ENCODE measurements at places on chromosomes 4 and X. TPM values are rescaled to one million over a fixed set of nuclear protein-coding genes. Genes with fewer than 3 reads are reported as not detected.
A peak's percentile ranks its signal among the peaks of the same experiment; 100 is the strongest.

GRCh38 chrX:135112096-135112729, 8.1 kb downstream of the ETDB start:
- H3K27ac ChIP-seq: no peak overlapping the region
- H3K36me3 ChIP-seq: no peaks in the 10 kb centered on the region
- DNase-seq: no peak
- H3K4me1 ChIP-seq: no peaks in the 10 kb centered on the region
- H3K4me3 ChIP-seq: no peak overlapping the region

GRCh38 chr4:148477276-148477675, 35.1 kb upstream of the NR3C2 start:
- no peaks in the 10 kb centered on the region for H3K36me3 ChIP-seq
- no peaks in the 10 kb centered on the region for H3K4me1 ChIP-seq
- H3K27me3 ChIP-seq: no peaks in the 10 kb centered on the region
- H3K27ac ChIP-seq: no peak overlapping the region

DNA sequence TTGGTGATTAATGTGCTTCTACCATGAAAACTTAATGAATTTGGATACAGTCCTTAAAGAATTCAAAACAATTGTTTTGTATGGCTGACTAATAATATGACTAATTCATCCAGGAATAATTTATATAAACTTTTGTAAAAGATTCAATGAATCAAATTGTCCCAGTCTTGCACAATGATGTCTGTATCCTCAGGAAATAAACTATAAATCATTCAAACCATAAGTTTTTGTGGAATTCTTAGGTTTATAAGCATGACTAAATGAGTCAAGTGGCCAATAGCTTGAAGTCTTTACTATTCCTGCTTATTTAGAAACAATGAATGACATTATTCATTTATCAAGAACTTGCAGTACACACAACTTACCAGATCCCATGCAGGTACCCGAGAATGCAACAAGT, 935.0 kb upstream of the INTU start:
- no peaks in the 10 kb centered on the region for H3K27me3 ChIP-seq
- no peaks in the 10 kb centered on the region for H3K36me3 ChIP-seq
- no peak overlapping the region for H3K4me3 ChIP-seq
- no peak for DNase-seq

DNA sequence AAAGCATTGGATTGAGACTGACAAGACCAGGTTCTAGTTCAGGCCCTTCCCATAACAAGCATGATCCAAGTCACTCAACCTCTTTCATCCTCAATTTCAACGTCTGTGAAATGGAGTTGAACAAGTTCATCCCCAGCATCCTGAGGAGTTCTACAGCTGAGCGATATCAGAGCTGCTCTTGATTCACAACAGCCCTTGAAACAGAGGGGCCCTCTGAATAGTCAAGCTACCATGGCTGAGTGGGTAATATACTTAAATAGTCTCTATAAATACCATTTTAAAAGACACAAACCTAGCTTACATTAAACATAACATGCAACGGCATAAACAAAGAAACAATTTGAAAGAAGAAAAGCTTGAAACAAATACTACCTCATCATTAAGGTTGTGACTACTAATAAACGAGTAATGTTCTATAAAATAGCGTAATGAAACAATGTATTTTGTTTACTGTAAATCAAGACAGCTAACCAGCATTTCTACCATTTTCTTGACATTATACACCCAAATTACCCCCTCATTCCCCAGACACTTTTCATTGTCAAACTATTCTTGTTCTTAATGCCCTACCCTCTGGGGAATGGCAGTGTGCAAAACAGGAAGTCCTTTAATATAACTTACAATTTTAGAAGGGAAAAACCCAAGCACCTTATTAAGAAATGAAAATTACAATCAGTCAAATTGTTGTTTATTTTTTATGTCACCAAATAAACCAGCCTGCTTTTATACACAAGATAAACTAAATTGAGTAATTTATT, 202.3 kb downstream of the PARM1 start:
- H3K4me1 ChIP-seq: no peaks in the 10 kb centered on the region
- DNase-seq: peak; percentile 16
- H3K27ac ChIP-seq: no peak overlapping the region
- H3K4me3 ChIP-seq: no peak overlapping the region
- H3K27me3 ChIP-seq: no peaks in the 10 kb centered on the region
- no peaks in the 10 kb centered on the region for H3K36me3 ChIP-seq

GRCh38 chr4:82201303-82201702, 172.5 kb downstream of the HNRNPD start:
- no peak overlapping the region for H3K27ac ChIP-seq
- no peaks in the 10 kb centered on the region for H3K4me1 ChIP-seq
- no peaks in the 10 kb centered on the region for H3K27me3 ChIP-seq

- H3K4me1 ChIP-seq: peaks cover 8% of the 10 kb centered on the region
- no peak for DNase-seq
- no peaks in the 10 kb centered on the region for H3K36me3 ChIP-seq
- H3K4me3 ChIP-seq: no peak overlapping the region
Observed at GRCh38 chrX:149648932-149649331, 17.3 kb upstream of the TMEM185A start.

DNA sequence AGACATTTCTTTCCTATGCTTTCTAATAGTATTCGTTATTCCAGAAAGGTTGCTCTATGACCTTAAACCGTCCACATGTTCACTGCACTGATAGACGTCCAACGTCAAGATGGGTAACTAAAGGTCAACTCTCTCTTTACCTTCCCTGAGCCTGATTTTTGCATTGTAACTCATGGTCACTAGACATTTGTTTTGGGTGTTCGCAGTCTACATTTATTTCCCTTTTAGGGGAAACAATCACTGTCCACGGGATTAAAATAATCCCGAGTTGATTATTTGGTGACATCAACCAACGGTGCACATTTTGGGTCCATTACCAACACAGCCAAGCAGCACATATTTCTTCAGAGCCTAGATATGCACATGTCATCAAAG, 540 bp upstream of the HADH start:
- DNase-seq: no peak
- H3K4me1 ChIP-seq: peaks cover 12% of the 10 kb centered on the region
- H3K27ac ChIP-seq: peak overlapping the region; percentile 13
- no peaks in the 10 kb centered on the region for H3K27me3 ChIP-seq
- H3K4me3 ChIP-seq: peak overlapping the region; percentile 74

- H3K4me1 ChIP-seq: no peaks in the 10 kb centered on the region
- H3K27me3 ChIP-seq: no peaks in the 10 kb centered on the region
- DNase-seq: no peak
- H3K4me3 ChIP-seq: no peak overlapping the region
- no peak overlapping the region for H3K27ac ChIP-seq
- H3K36me3 ChIP-seq: no peaks in the 10 kb centered on the region
Observed at GRCh38 chr4:156495091-156495490, 476.5 kb downstream of the PDGFC start.

Gene HELT
- total RNA-seq: not detected

- no peaks in the 10 kb centered on the region for H3K36me3 ChIP-seq
- no peak overlapping the region for H3K4me3 ChIP-seq
- no peak overlapping the region for H3K27ac ChIP-seq
- no peak for DNase-seq
- H3K27me3 ChIP-seq: no peaks in the 10 kb centered on the region
- H3K4me1 ChIP-seq: peaks cover 7% of the 10 kb centered on the region
Observed at GRCh38 chr4:3307486-3307885, 14.7 kb downstream of the RGS12 start.

GRCh38 chr4:31360786-31361185, 640.6 kb downstream of the PCDH7 start:
- H3K4me1 ChIP-seq: no peaks in the 10 kb centered on the region
- H3K4me3 ChIP-seq: no peak overlapping the region
- no peaks in the 10 kb centered on the region for H3K27me3 ChIP-seq
- H3K27ac ChIP-seq: no peak overlapping the region

GRCh38 chrX:28058901-28059300, 77.7 kb upstream of the DCAF8L1 start:
- H3K4me3 ChIP-seq: no peak overlapping the region
- H3K4me1 ChIP-seq: no peaks in the 10 kb centered on the region
- H3K36me3 ChIP-seq: no peaks in the 10 kb centered on the region
- DNase-seq: no peak

GRCh38 chrX:104255465-104255864, 732 bp upstream of the ESX1 start:
- no peaks in the 10 kb centered on the region for H3K4me1 ChIP-seq
- H3K4me3 ChIP-seq: no peak overlapping the region
- H3K27ac ChIP-seq: no peak overlapping the region
- no peak for DNase-seq

Gene CCDC149
- total RNA-seq: not detected

DNA sequence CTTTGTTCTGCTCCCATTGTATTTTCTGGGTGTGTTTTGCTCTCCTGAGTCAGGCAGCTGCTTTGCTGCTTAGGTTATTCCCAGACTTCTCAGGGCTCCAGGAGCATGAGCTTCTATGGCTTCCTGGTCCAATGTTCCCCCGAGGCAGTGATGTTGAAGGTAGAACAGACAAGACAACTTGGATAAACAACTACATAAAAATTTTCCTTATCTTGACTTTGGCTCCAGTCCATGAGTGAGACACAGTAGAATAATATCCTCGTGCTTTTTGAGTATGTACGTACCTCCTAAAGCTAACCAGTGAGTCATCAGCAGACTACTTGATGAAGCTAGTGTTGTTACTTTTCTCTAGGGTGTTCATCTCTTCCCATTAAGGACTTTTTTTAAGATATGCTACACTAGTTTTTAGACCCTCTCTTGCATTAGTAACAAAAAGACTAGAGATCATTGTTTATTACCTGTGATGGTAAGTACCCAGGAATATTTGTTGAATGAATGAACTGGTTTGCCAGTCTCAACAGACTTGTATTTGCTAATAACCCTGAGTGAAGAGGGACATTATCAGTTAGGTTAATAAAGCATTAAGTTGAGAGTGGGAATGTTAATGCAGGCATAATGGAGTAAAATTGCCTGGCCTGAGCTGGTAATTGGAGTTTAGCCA, 131.9 kb downstream of the FHIP1A start:
- no peak overlapping the region for H3K4me3 ChIP-seq
- no peaks in the 10 kb centered on the region for H3K36me3 ChIP-seq
- H3K27ac ChIP-seq: no peak overlapping the region

GRCh38 chrX:8815460-8816065, 14.4 kb upstream of the FAM9A start:
- H3K4me3 ChIP-seq: no peak overlapping the region
- no peaks in the 10 kb centered on the region for H3K27me3 ChIP-seq
- no peak overlapping the region for H3K27ac ChIP-seq
- no peaks in the 10 kb centered on the region for H3K4me1 ChIP-seq
- DNase-seq: peak; percentile 4

DNA sequence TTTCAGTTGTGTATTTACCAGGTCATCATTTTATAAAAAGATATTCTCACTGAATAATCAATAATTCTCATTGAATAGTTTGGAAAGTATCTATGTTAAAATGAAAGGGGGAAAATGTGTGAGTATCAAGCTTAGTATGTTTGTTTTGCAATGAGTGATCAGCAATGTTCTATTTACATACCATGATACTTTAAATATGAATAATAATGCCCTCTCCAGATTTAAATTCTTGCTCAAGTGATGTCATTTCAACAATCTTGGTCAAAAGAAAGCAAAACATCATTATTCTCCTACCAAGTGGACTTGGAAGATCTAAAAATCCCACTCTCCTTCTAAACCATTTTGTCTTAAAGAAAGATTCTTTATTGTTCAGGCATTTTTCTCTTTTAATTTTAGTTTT, 42.1 kb upstream of the ANKRD50 start:
- H3K4me3 ChIP-seq: no peak overlapping the region
- H3K36me3 ChIP-seq: no peaks in the 10 kb centered on the region
- H3K27me3 ChIP-seq: no peaks in the 10 kb centered on the region
- no peak for DNase-seq
- no peaks in the 10 kb centered on the region for H3K4me1 ChIP-seq
- no peak overlapping the region for H3K27ac ChIP-seq

DNA sequence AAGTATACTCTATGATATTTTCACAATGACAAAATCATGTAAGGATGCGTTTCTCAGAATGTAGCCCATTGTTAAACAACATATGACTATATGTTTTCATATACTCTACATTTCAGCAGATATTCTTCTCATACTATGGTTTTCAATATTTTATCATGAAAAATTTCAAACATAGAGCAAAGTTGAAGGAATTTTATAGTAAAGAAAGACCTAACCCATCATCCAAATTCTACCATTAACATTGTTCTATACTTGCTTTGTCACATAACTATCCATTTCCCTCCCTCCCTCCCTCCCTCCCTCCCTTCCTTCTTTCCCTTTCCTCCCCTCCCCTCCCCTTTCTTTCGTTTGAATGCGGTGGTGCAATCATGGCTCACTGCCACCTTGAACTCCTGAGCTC, 109.4 kb downstream of the FHIP1A start:
- no peaks in the 10 kb centered on the region for H3K4me1 ChIP-seq
- H3K36me3 ChIP-seq: no peaks in the 10 kb centered on the region
- no peak overlapping the region for H3K27ac ChIP-seq

Gene FBXL5
- total RNA-seq: 31.9 TPM

DNA sequence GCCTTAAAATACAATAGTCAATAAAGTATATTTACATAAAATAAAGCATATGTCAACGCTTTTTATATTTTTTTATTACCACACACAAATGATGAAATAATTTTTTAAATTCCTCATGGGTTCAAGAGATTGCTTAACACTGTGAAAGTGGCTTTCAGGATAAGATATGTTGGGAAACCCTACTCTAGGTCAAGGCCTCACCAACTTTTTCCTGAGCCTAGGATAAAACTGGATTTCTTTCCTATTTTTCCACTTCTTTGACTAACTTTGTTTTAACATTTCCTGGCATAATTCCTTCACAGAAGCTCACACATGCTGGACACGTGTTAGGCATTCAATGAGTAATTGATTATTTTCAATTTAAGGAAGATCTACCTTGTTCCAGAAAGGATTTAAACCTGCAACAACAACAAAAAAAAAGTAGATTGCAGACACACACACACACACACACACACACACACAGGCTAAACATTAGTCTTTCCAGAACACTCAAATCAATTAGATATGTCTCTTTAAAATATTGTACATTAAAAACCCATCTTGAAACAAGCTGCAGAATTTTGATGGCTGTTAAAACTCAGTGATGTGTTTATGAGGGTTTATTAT, 9.1 kb downstream of the KLB start:
- H3K4me3 ChIP-seq: no peak overlapping the region
- H3K36me3 ChIP-seq: no peaks in the 10 kb centered on the region
- no peaks in the 10 kb centered on the region for H3K4me1 ChIP-seq
- H3K27me3 ChIP-seq: no peaks in the 10 kb centered on the region

Gene PRRG3
- total RNA-seq: not detected

- H3K4me3 ChIP-seq: no peak overlapping the region
- H3K4me1 ChIP-seq: no peaks in the 10 kb centered on the region
- DNase-seq: no peak
- no peaks in the 10 kb centered on the region for H3K36me3 ChIP-seq
- no peak overlapping the region for H3K27ac ChIP-seq
- H3K27me3 ChIP-seq: no peaks in the 10 kb centered on the region
Observed at GRCh38 chr4:173046818-173047217, 121.8 kb upstream of the GALNT7 start.

DNA sequence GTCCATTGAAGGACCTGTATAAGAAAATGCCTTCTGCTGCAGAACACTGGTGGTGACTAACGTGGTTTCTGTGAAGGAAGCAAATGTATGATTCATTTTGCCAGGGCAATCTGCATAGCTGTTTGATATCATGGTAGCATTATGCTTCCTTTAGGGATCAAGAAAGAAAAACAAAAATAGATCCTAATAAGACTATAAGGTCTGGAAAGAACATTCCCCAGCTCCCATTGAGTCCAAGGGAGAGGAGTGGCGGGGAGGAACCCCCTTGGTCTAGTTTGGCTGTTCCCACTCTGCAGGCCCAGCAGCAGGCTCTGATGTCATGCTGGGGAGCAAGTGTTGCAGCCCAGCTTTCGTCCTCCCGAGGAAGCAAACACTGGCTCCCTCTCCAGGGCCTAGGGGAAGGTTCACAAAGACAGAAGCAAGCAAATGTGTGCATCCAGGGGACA, 154.5 kb upstream of the GALNT7 start:
- no peaks in the 10 kb centered on the region for H3K27me3 ChIP-seq
- DNase-seq: no peak
- no peak overlapping the region for H3K27ac ChIP-seq
- no peak overlapping the region for H3K4me3 ChIP-seq

All from GM12878 (cell line).